ENCODE measurements at places on chromosomes 12 and 14. TPM values are rescaled to one million over a fixed set of nuclear protein-coding genes. Genes with fewer than 3 reads are reported as not detected.
A peak's percentile ranks its signal among the peaks of the same experiment; 100 is the strongest.

DNA sequence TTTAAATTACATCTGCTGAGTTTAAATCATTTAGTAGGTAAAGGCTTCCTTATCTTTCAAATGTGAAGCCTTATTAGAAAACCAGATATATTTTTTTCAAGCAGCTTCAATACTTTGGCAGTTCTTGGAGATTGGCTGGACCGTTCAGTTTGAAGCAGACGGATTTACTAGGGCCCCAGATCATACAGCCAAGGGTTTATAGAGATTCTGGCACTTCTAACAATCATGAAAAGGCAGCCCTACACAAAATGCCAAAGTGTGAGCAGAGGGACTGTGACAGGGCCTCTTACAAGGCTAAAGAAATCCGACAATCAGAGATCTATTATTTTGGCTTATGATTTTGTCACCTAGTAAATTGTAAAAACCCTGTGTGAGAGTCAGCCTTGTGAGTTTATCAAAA, 162.8 kb upstream of the SLC38A2 start:
- H3K4me3 ChIP-seq = no peak overlapping the region
- DNase-seq = no peak
- peaks cover 2% of the 10 kb centered on the region for H3K27me3 ChIP-seq
- peaks cover 4% of the 10 kb centered on the region for H3K36me3 ChIP-seq
- no peak overlapping the region for H3K27ac ChIP-seq

GRCh38 chr12:55072083-55072482, 52.3 kb downstream of the NEUROD4 start:
- H3K4me1 ChIP-seq = no peaks in the 10 kb centered on the region
- DNase-seq = peak; percentile 65
- peaks cover 3% of the 10 kb centered on the region for H3K27me3 ChIP-seq
- no peak overlapping the region for H3K27ac ChIP-seq

DNA sequence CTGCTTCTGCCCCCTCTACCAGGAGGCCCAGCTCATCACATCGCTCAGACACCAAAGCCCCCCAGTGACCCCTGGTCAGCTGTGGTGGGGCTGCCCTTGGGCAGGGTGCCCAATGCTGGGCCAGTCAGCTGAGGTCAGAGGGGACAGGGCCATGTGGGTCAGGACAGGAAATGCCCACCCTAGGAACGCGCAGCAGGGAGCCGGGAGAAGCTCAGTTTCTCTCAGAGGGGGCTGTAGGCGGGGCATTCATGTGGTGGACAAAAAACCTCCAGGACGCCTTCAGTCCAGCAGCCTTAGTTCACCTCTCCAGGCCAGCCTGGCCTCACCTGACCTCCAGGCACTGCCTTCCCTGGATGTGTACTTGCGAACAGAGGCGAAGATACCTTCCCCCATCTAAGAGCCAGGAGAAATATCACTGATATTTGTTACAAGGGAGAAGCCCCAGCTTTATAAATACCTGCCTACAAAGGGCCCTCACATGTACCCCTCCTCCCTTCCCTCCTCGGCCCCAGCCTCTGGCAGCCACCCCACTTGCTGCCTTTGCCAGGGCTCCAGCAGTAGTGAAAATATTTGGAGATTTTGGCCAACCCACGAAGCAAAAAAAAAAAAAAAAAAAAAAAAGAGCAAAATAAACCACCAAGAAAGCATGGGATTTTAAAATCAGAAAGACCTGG, 41.9 kb upstream of the PLEKHG6 start:
- peaks cover 2% of the 10 kb centered on the region for H3K27me3 ChIP-seq
- no peaks in the 10 kb centered on the region for H3K36me3 ChIP-seq
- peaks cover 19% of the 10 kb centered on the region for H3K4me1 ChIP-seq
- no peak overlapping the region for H3K4me3 ChIP-seq
- H3K27ac ChIP-seq = no peak overlapping the region

- peaks cover 9% of the 10 kb centered on the region for H3K36me3 ChIP-seq
- DNase-seq = no peak
- no peak overlapping the region for H3K4me3 ChIP-seq
- no peaks in the 10 kb centered on the region for H3K4me1 ChIP-seq
- no peak overlapping the region for H3K27ac ChIP-seq
Measured at GRCh38 chr12:92951006-92951405, 21.9 kb upstream of the EEA1 start.

DNA sequence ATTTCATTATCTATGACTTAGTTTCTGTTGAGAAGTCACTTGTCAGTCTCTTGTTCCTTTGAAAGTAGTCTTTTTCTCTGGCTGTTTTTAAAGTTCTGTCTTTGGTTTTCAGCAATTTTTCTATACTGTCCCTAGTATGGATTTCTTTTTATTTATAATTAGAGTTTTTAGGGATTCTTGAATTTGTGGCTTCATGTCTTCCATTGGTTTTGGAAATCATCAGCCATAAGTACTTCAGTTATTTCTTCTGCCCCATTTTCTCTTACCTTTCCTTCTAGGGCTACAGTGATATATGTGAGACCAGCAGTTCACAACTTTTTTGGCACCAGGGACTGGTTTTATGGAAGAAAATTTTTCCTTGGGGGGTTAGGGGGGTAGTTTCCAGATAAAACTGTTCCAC, 90.0 kb upstream of the EVL start:
- peaks cover 11% of the 10 kb centered on the region for H3K4me1 ChIP-seq
- DNase-seq = no peak
- H3K36me3 ChIP-seq = peaks cover 9% of the 10 kb centered on the region
- peaks cover 12% of the 10 kb centered on the region for H3K27me3 ChIP-seq
- H3K27ac ChIP-seq = no peak overlapping the region

DNA sequence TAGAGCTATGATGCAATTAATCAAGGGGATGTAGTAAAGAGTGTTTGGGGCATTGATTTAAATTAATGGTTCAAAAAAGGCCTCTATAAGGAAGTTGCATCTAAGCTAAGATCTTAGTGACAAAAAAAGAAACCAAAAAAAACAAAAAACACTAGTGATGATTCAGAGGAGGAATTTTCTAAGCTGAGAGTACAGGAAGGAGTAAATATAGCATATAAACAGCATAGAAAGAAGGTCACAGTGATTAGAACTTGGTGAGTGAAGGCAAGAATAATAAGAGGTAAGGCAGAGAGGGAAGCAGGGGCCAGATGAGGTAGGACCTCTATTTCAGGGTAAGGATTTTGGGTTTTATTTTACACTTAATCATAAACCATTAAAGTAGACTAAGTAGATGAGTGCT, 48.0 kb upstream of the PDZRN4 start:
- no peak overlapping the region for H3K4me3 ChIP-seq
- no peaks in the 10 kb centered on the region for H3K4me1 ChIP-seq
- H3K27me3 ChIP-seq = no peaks in the 10 kb centered on the region
- H3K27ac ChIP-seq = no peak overlapping the region
- H3K36me3 ChIP-seq = no peaks in the 10 kb centered on the region

Gene ST8SIA1
- total RNA-seq = 0.77 TPM

DNA sequence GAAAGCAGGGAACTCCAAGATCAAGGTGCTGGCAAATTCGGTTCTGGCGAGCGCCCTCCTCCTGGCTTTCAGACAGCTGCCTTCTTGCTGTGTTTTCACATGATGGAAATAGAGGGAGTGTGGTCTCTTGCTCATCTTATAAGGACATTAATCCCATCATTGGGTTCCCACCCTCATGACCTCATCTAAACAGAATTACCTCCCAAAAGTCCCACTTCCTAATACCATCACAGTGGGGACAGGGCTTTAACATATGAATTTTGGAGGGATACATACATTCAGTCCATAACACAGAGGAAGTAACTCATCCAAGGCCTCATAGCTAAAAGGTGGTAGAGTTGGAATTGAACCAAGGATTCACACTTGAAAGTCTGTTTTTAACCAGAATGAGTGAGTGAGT, 28.6 kb downstream of the DYRK2 start:
- H3K4me1 ChIP-seq = peaks cover 11% of the 10 kb centered on the region
- peaks cover 6% of the 10 kb centered on the region for H3K27me3 ChIP-seq
- no peak overlapping the region for H3K27ac ChIP-seq
- H3K36me3 ChIP-seq = peaks cover 18% of the 10 kb centered on the region
- H3K4me3 ChIP-seq = no peak overlapping the region
- DNase-seq = no peak

Gene GPN3
- 20.4 TPM for total RNA-seq

Gene CIROP
- not detected for total RNA-seq

- H3K4me3 ChIP-seq = no peak overlapping the region
- DNase-seq = no peak
- no peak overlapping the region for H3K27ac ChIP-seq
- peaks cover 4% of the 10 kb centered on the region for H3K4me1 ChIP-seq
- H3K27me3 ChIP-seq = peaks cover 2% of the 10 kb centered on the region
Measured at GRCh38 chr14:61147831-61148549, 133.1 kb downstream of the TMEM30B start.

DNA sequence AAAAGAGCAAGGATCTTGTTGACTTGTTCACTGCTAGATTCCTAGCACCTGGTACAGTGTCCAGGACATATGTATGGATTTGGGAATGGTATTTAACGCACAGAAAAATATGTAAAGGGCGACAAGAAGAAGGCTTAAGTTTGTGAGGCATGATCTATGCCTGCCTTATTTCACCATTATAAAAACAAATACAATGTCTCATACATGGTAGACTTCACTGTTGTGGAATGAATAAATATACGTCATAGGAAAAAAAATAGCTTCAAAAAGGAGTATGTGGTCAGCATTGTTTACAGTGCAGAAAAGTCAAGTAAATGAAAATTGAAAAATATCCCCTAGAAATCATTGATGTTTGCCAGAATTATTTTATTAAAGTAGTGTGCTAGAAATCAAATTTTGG, 30.0 kb downstream of the HCFC2 start:
- H3K4me3 ChIP-seq = no peak overlapping the region
- peaks cover 1% of the 10 kb centered on the region for H3K27me3 ChIP-seq
- no peaks in the 10 kb centered on the region for H3K4me1 ChIP-seq
- no peak for DNase-seq

DNA sequence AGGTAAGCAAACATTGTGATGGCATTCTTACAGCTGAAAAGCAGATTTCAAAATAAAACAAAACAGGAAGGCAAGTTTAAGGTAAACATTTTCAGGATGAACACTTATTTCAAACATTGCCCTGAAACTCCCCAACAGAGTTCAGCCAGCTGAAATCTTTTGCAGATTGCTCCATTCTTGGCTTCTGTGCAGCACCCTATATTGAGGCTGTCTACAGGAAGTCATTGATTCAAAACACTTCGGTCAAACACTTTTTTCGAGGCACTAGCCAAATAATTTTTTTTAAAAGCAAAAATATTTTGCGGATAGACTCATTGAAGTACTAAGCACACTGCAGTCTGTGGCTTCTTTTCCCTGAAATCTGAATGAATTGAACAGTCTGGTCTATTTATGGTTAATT, 318.1 kb upstream of the PDE3A start:
- H3K27ac ChIP-seq = no peak overlapping the region
- H3K4me1 ChIP-seq = no peaks in the 10 kb centered on the region
- no peak for DNase-seq
- no peaks in the 10 kb centered on the region for H3K27me3 ChIP-seq
- no peak overlapping the region for H3K4me3 ChIP-seq

DNA sequence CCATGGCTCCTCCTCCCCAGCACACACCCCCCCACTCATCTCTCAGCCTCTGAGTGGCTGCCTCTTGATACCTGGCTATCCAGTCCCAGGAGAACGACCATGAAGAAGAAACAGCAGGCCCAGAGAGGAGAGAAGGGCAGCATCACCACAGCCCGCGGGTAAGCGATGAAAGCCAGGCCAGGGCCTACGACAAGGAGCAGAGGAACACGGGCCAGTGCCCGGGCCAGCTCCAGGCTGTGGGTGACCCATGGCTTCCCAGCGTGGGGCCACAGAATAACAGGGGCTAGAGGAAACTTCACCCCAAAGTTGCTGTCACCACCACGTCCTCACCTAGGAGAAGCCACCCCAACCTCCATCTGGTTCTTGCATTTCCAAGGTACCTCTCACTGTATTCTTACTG, 10.4 kb upstream of the SLC6A12 start:
- no peak overlapping the region for H3K27ac ChIP-seq
- DNase-seq = no peak

DNA sequence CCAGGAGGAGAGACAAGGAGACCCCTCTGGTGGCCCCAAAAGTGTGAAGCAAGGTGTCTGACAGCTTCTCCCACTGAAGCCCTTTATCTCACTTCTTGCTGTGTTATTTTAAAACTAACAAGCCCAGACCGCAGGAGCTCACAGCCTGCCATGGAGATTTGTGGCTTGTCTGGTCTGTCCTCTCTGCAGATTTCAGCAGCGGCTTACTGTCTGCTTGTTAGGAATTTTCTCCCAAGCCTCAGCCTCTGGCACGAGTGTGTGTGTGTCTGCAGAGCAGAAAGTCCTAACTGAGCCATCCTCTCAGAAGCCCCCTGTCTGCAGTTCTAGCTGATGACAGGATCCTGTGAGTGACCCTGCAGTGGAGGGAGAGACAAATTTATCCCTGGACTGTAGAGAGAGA, 87.9 kb upstream of the HSPB8 start:
- no peaks in the 10 kb centered on the region for H3K4me1 ChIP-seq
- no peak overlapping the region for H3K4me3 ChIP-seq
- H3K36me3 ChIP-seq = no peaks in the 10 kb centered on the region
- H3K27me3 ChIP-seq = peaks cover 7% of the 10 kb centered on the region
- no peak overlapping the region for H3K27ac ChIP-seq

- DNase-seq = no peak
- H3K36me3 ChIP-seq = no peaks in the 10 kb centered on the region
- peaks cover 5% of the 10 kb centered on the region for H3K4me1 ChIP-seq
- no peaks in the 10 kb centered on the region for H3K27me3 ChIP-seq
- H3K4me3 ChIP-seq = no peak overlapping the region
Measured at GRCh38 chr12:39368891-39369290, 74.0 kb downstream of the KIF21A start.

- peaks cover 3% of the 10 kb centered on the region for H3K27me3 ChIP-seq
- peak; percentile 62 for DNase-seq
- no peak overlapping the region for H3K27ac ChIP-seq
Measured at GRCh38 chr12:130916241-130916911, 37.3 kb upstream of the ADGRD1 start.

- H3K4me3 ChIP-seq = no peak overlapping the region
- DNase-seq = no peak
- H3K27ac ChIP-seq = no peak overlapping the region
- H3K27me3 ChIP-seq = peaks cover 1% of the 10 kb centered on the region
- peaks cover 1% of the 10 kb centered on the region for H3K4me1 ChIP-seq
- H3K36me3 ChIP-seq = no peaks in the 10 kb centered on the region
Measured at GRCh38 chr12:130976171-130976720, 22.5 kb downstream of the ADGRD1 start.

DNA sequence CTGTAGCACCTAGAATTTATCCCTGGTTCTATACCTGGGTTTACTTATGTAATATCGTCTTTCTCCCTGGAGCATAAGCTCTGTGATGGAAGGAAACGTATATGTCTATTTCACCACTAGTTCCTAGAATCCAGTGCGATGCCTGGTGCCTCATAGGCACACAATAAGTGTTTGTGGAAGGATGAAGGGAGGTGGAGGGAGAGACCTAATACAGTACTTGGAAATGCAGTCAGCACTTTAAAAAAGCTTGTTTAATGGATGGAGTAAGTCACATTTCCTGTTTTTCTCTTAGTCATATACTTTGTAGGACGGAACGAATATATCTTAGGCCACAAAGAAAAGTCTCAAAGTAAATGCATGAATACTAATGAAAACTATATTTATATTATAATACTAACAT, 186.5 kb upstream of the HMGA2 start:
- H3K36me3 ChIP-seq = no peaks in the 10 kb centered on the region
- H3K4me3 ChIP-seq = no peak overlapping the region
- H3K27ac ChIP-seq = no peak overlapping the region
- no peak for DNase-seq
- no peaks in the 10 kb centered on the region for H3K27me3 ChIP-seq

GRCh38 chr14:28589792-28590191, 176.8 kb upstream of the FOXG1 start:
- H3K4me3 ChIP-seq = no peak overlapping the region
- H3K4me1 ChIP-seq = no peaks in the 10 kb centered on the region
- no peak for DNase-seq
- no peaks in the 10 kb centered on the region for H3K36me3 ChIP-seq
- H3K27me3 ChIP-seq = no peaks in the 10 kb centered on the region

- DNase-seq = no peak
- H3K36me3 ChIP-seq = no peaks in the 10 kb centered on the region
- H3K4me3 ChIP-seq = no peak overlapping the region
Measured at GRCh38 chr12:58795825-58796224, 124.5 kb downstream of the LRIG3 start.

Gene CFAP73
- total RNA-seq = not detected
